ENCODE measurements at places on chromosomes 6 and 20. TPM values are rescaled to one million over a fixed set of nuclear protein-coding genes. Genes with fewer than 3 reads are reported as not detected.

CTCFL gene
- not detected for total RNA-seq

DNA sequence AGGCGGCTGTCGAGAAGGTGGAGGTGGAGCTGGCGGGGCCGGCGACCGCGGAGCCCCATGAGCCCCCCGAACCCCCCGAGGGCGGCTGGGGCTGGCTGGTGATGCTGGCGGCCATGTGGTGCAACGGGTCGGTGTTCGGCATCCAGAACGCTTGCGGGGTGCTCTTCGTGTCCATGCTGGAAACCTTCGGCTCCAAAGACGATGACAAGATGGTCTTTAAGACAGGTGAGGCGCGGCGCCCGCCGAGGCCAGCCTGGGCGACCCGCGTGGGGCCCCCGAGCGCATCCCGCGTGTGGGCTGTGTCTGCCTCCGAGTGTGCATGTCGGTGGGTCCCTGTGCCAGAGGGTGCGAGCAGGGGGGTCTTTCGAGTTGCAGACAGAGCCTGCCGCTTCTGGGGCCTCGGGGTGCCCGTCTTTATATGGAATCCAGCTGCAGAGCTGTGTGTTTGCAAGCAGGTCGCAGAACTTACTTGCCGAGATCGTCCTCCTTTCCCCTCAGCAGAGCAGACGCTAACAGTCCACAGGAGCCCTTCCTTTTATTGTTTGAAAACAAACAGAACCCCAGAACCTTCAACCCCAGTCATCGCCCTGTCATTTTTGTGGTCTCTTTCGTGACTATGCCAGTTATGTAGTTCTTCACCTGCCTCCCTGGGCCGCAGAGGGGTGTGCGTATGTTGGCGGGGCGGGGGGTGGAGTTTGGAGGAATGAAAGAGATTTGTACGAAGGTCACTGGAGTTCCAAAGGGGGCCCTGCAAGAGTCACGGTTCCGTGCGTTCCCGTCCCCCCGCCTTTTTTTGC is 766 bp downstream of the SLC16A10 start:
- peak overlapping the region; percentile 50 for H3K27ac ChIP-seq
- H3K27me3 ChIP-seq: peaks cover 47% of the 10 kb centered on the region
- peaks cover 27% of the 10 kb centered on the region for H3K4me1 ChIP-seq
- peak overlapping the region; percentile 77 for H3K4me3 ChIP-seq

DNA sequence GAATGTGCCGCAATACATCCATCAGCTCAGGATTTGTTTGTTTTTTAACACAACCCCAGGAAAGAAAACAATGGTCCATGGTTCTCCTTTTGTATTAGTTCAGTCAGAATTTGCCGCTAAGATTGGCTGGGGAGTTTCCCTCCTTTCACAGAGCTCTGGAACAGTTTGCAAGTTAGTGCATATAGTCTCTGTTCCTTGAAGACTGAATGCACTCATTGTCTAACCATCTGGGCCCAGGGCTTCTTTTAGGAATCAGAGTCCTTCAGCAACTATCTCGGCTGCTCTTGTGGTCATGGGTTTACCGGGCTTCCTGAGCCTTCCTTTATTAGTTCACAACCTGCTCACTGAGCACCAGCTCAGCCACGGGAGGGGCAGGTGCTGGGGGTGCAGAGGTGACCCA is 121.3 kb downstream of the SLC23A2 start:
- no peak overlapping the region for H3K27ac ChIP-seq
- peaks cover 15% of the 10 kb centered on the region for H3K4me1 ChIP-seq
- no peak for DNase-seq
- peaks cover 2% of the 10 kb centered on the region for H3K36me3 ChIP-seq
- no peaks in the 10 kb centered on the region for H3K27me3 ChIP-seq

MUCL3 gene
- total RNA-seq: not detected

THBD gene
- total RNA-seq: not detected

GRCh38 chr6:105514306-105514705 is 111.4 kb upstream of the PREP start:
- no peak overlapping the region for H3K27ac ChIP-seq
- H3K4me3 ChIP-seq: no peak overlapping the region
- no peak for DNase-seq
- H3K4me1 ChIP-seq: peaks cover 13% of the 10 kb centered on the region
- peaks cover 2% of the 10 kb centered on the region for H3K27me3 ChIP-seq

Data from activated CD8-positive, alpha-beta memory T cell treated with anti-CD3 and anti-CD28 coated beads, Interleukin-2, amount 10 ng/mL, durations not matched to agents 7 days and 5 days (primary cell).